Activated T-cell treated with anti-CD3 and anti-CD28 coated beads for 24 hours (primary cell): ENCODE measurements at places on chromosomes 11 and 22.

DNA sequence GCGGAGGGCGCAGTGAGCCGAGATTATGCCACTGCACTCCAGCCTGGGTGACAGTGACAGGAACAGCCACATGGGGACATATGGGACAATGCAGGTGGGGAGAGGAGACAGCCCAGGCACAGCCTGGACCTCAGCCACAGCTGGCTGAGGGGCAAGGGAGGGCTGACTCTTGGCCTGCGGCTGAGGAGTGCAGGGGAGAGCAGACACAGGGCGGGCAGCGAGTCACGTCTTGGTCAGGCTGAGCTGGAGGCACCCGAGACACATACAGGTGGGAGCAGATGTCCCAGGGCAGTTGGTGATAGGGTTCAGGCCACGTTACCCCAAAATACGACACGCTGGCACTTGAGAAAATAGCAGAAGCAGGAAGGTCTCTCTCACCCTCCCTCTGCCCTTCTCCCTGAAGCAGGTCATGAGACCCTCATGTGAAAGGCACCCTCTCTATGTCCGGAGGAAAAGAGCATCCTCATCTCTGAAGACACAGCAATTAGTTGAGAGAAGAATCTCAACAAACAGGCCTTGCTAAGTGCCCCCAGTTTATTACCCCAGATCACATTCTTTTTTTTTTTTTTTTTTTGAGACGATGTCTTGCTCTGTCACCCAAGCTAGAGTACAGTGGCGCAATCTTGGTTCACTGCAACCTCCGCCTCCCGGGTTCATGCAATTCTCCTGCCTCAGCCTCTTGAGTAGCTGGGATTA lies 10.5 kb downstream of the KIAA0930 start:
- no peak for DNase-seq

- no peak for DNase-seq
These were observed 7.6 kb upstream of the C11orf96 start for GRCh38 chr11:43934601-43935423.

DNA sequence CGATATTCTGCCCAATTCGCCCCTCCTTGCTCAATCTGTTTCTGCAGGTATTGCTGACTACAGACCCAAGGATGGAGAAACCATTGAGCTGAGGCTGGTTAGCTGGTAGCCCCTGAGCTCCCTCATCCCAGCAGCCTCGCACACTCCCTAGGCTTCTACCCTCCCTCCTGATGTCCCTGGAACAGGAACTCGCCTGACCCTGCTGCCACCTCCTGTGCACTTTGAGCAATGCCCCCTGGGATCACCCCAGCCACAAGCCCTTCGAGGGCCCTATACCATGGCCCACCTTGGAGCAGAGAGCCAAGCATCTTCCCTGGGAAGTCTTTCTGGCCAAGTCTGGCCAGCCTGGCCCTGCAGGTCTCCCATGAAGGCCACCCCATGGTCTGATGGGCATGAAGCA lies 9.2 kb upstream of the SLC35E4 start:
- DNase-seq: no peak

- DNase-seq: no peak
These were observed 15.6 kb upstream of the WDR74 start for GRCh38 chr11:62854825-62855570.

- no peak for DNase-seq
These were observed 48.0 kb downstream of the IGLL1 start for GRCh38 chr22:23531966-23532705.

GRCh38 chr11:105870516-105871113 lies 151.4 kb downstream of the MSANTD4 start:
- no peak for DNase-seq
